ENCODE measurements at places on chromosomes 7 and 10. TPM values are rescaled to one million over a fixed set of nuclear protein-coding genes. Genes with fewer than 3 reads are reported as not detected.

DNA sequence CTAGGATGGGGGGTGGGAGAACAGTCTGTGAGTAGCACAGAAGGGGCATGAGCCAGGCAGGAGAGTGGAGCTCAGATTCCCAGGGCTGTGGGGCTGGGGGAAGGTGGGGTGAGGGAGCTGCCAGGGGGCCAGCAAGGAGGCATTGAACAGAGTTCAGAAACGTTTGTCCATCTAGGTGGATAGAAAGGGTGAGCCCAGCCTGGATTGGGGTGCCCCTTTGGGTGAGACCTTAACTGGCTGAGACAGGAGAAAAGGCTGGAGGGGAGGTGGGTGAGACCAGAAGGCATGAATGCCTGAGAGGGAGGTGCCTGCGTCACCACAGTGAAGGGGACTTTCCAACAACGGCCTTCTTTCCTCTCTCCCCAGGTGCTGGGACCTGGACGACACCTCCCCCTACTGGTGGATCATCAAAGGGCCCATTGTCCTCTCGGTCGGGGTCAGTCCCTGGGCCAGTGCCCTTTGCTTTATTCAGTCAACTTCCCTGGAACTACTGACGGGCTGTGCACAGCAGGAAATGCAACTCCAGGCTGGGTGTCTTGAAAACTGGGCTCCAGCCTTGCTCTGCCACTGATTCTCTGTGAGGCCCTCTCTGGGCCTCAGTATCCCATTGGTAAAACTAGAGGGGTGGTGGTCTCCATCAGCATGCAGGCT is 11.0 kb downstream of the GHRHR start:
- ATAC-seq: peak; percentile 63

DNA sequence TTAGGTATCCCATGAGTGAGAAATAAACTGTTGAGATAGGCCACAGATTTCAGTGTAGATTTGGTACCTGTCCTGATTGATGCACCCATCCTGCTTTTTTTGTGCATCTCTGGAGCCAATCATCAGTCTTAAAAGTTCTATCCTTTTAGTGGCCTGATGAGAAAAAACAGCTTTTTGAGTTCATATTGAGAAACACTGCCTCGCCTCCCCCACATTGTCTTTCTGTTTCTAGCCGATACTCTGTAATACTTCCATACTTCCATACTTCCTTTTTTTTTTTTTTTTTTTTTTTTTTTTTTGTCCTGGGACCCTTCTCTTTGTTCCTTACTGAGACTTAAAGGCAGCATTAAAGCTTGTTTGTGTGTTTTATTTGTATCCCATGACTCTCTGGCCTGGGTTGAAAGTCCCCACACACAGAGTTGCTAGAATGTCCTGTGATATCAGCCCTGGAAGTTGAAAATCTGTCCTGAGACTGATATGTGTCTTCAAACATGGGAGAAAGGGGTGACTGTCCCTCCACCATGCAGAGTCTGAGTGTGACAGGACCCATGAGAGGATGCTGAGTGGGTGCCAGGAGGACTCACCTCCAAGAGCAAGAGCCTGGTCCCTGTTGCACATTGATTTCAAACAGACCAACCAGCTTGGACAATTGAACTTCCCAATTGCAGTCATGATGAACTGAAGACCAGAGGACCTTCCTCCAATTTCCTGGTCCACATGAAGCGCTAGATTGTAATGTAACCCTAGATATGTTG is 5.7 kb downstream of the ZNF22 start:
- ATAC-seq: no peak

DNA sequence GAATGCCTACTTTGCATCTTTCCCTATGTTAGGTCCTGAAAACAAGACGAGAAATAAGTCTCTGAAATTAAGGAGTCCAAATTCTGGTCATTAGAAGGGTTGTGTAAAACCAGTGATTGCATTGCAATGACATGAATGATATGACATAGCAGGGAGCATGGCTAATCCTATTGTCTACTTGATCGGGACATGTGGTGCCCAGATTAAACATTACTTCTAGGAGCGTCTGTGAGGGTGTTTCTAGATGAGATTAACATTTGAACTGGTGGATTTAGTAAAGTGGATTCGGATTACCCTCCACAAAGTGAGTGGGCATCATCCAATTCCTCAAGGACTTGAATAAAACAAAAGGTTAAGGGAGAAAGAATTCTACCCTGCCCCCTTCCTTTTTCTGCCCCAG is 434.9 kb upstream of the KLF6 start:
- no peak for ATAC-seq

DNA sequence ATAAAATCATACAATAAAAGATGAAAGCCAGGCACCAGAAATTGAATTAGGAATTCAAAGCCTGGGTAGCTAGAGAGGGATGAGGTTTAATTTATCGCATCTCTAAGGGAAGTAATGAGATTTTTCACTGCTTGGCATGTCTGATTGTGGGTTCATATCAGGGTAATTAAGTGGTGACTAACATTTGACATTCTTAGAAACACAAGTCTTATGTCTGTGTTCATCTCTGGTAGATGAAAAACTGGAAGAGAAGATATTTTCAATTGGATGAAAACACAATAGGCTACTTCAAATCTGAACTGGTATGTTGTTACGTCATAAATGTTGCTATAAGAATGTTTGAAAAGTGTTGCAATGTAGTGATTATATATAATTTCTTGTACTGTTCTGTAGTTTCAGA is 36.8 kb upstream of the ARMS2 start:
- no peak for ATAC-seq

The UPK3BL1 gene
- 18.9 TPM for total RNA-seq

GRCh38 chr10:3468919-3469638 is 296.5 kb upstream of the PITRM1 start:
- ATAC-seq: peak; percentile 64

The AP5Z1 gene
- total RNA-seq: 13.0 TPM

DNA sequence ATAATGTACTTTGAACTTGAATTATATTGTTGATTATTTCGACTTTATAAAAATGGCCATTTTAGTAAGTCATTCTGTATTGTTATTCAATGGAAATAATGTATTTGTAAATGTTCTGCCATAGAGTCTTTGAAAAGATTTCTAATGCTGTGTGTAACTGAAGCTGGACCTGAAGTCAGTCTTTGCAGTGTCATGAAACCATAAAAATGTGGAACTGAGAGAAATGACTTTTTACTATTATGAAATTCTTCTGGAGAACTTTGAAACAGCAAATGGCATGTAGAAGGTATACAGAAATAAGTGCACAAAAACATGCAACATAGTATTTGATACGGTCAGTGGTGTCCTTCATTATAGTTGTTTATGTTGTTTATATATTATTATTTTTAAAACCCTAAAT is 59.7 kb upstream of the ADRA2A start:
- no peak for ATAC-seq

- no peak for ATAC-seq
Observed at GRCh38 chr7:117875566-117875965, 2.3 kb upstream of the CTTNBP2 start.

DNA sequence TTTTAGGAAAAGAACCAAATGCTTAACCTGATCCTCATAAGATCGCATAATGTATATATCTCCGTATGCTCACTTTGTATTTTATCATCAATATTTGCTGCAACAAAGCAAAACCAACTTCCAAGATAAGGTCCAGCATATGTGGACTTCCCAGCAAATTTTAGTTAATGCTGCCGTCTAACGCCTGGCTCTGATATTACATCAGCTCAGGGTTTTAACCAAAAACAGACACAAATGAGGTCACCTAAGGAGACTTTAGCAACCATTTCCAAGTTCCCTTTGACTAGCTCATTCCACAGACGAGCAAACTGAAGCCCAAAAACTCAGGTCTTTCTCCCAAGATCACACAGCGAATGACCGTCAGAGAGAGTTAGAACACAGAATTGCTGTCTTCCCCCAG is 59.4 kb upstream of the UCN3 start:
- ATAC-seq: no peak

DNA sequence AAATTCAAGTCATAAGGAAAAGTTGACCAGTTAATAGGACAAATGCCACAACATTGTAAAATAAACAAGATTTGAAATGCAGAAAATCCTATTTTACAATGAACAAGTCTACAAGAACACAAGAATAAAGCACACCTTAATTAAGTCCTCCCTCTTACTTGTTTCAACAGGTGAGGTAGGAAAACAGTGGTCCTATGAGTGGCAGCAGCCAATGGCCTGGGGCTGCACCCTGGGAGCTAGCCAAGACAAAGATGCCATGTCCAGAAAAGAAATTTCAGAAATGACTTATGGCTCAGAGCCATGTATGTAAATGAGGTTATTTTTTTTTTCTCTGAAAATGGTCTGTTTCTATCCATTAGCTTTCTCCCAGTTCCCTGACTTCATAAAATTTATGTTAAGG is 14.3 kb downstream of the KLLN start:
- ATAC-seq: no peak

DNA sequence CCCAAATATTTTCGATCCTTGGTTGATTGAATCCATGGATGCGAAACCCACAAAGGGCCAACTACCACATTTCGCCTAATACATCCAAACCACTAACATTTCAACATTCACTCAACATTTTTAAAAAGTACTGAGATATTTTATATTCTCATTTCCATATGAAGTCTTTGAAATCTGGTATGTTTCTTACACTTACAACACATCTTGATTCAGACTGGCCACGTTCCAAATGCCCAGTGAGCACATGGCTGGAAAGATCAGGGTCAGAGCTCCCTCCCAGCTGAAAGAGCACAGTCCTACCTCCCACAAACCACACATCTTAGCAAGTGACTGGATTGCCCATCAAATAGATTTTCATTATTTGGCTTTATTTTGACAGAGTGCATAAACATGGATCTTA is 18.9 kb downstream of the NCAPG2 start:
- no peak for ATAC-seq

- ATAC-seq: peak; percentile 50
Observed at GRCh38 chr7:121020249-121020988, 31.9 kb downstream of the CPED1 start.

- no peak for ATAC-seq
Observed at GRCh38 chr10:100814751-100815474, 69.5 kb downstream of the PAX2 start.

All from gastroesophageal sphincter (tissue), 4 donors.